ENCODE measurements at places on chromosomes 4 and X. TPM values are rescaled to one million over a fixed set of nuclear protein-coding genes. Genes with fewer than 3 reads are reported as not detected.

DNA sequence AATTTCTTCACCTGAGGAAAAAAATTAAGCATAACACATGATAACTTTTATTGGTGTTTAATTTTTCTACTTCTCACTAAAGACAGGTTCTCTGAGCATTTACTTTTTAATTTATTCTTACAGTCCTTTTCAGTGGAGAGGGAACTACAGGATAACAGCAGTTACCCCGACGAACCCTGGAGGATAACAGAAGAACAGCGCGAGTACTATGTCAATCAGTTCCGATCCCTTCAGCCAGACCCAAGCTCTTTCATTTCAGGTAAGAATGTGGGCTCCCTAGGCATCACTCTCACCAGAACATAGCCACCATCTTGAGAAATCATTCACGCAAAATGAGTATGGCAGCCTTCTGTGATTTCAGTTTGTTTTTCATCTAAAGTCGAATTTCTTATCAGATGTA lies 100.8 kb downstream of the REPS2 start:
- no peak for DNase-seq

- no peak for DNase-seq
These were observed 801.3 kb downstream of the IL1RAPL1 start for GRCh38 chrX:29388509-29388908.

DNA sequence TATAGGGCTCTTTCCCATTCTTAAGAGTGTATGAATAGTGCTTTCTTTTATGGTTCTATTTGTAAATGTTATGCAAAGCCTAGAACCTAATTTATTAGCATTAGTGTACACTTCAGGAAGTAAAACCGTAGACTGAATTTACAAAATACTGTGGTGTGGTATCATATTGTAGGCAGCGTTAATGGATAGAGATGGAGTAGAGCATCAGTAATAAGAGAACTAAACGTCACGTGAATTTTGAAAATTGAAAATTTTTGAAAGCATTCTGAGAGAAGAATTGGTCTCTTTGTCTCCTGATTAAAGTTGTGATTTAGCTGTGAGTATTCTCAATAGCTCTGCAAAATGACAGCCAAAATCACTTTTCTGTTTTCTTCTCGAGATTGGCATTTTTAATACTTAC lies 2.9 kb downstream of the STIM2 start:
- no peak for DNase-seq

DGKK gene
- not detected for total RNA-seq

GRCh38 chr4:8297691-8298485 lies 28.3 kb downstream of the HTRA3 start:
- DNase-seq: no peak

Data from lung microvascular endothelial cell (primary cell).